ENCODE measurements at places on chromosomes 16 and 17. TPM values are rescaled to one million over a fixed set of nuclear protein-coding genes. Genes with fewer than 3 reads are reported as not detected.

Gene SHBG
- total RNA-seq, result not detected

Gene FLYWCH1
- total RNA-seq, result 24.3 TPM

DNA sequence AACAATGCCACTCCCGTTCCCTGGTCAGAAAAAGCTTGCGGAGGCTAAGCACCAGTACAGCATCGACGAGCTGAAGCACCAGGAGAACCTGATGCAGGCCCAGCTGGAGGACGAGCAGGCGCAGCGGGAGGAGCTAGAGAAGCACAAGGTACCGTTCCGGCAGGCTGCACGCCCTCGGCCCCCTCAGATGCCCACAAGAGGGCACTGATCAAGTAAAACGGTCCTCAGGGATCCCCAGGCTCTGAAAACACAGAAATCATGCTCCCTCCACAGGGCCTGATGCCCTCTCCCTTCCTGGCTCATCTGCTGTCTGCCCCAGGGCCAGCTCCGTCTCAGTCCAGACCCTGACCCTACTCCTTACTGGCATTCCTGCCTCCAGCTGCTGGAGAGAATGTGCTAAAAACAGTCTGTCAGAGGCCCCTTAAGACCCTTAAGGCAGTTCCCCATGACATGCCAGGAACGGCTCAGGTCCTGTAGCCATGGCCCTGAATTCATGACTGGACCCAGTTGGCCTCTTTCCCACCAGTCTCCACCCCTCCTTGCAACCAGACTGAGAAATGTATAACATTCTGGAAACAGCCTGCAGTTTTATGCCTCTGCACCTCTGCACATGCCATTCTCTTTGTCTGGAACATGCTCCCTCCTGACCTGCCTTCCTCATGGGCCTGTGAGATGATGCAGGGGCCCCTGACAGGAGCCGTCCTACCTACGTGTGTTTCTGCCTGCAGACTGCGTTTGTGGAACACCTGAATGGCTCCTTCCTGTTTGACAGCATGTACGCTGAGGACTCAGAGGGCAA lies 21.8 kb downstream of the DRC3 start:
- no peaks in the 10 kb centered on the region for H3K27me3 ChIP-seq
- H3K27ac ChIP-seq, result no peak overlapping the region
- H3K4me3 ChIP-seq, result no peak overlapping the region
- no peaks in the 10 kb centered on the region for H3K36me3 ChIP-seq
- no peaks in the 10 kb centered on the region for H3K4me1 ChIP-seq

DNA sequence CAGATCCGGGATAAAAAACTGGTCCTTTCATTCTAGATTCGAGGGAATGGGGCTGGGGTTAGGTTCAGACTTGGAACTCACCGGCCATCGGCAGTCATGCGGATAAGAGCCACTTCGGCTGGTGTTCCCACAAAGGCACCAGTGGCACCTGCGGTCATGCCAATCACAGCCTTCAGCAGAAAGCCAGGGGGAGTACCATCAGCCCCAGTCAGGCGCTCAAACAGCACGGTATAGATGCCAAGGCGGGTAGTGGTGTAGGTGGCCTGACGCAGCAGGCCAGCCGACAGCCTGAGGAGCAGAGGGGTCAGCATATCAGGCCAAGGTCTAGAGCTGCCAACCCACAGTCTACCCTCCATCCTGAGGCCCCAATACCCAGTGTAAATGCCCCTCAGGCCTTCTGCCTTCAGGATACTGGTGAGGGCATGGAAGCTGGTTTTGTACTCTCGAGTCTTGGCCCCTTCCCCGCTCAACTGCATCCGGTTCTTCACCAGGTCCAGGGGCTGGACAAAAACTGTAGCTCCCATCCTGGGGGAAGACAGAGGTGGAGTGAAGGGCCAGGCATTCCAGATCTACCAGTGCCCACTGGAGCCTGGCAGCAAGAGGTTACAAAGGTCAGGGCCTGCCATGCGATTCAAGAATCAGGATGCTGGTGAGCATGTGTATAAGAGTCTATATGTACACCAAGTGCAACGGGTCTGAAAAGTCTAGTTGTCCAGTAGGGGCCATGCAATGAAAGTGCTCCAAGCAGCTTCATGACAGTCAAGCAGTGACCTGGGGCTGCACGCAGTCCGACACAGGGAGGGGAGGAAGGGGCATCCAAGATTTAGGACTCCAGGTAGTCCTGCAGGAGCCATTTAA lies 929 bp downstream of the SLC25A11 start:
- peaks cover 47% of the 10 kb centered on the region for H3K4me1 ChIP-seq
- H3K36me3 ChIP-seq, result peaks cover 51% of the 10 kb centered on the region
- H3K27me3 ChIP-seq, result peaks cover 3% of the 10 kb centered on the region
- H3K4me3 ChIP-seq, result peak overlapping the region; percentile 97
- DNase-seq, result no peak

GRCh38 chr16:85396879-85397871 lies 215.9 kb upstream of the GSE1 start:
- no peaks in the 10 kb centered on the region for H3K4me1 ChIP-seq
- H3K27ac ChIP-seq, result no peak overlapping the region
- H3K36me3 ChIP-seq, result no peaks in the 10 kb centered on the region
- H3K27me3 ChIP-seq, result no peaks in the 10 kb centered on the region
- DNase-seq, result no peak
- no peak overlapping the region for H3K4me3 ChIP-seq

- peaks cover 52% of the 10 kb centered on the region for H3K36me3 ChIP-seq
- peak overlapping the region; percentile 84 for H3K27ac ChIP-seq
- DNase-seq, result peak; percentile 57
- peaks cover 7% of the 10 kb centered on the region for H3K27me3 ChIP-seq
- H3K4me1 ChIP-seq, result peaks cover 50% of the 10 kb centered on the region
Observed at GRCh38 chr16:75379911-75380847, 53.1 kb downstream of the CFDP1 start.

DNA sequence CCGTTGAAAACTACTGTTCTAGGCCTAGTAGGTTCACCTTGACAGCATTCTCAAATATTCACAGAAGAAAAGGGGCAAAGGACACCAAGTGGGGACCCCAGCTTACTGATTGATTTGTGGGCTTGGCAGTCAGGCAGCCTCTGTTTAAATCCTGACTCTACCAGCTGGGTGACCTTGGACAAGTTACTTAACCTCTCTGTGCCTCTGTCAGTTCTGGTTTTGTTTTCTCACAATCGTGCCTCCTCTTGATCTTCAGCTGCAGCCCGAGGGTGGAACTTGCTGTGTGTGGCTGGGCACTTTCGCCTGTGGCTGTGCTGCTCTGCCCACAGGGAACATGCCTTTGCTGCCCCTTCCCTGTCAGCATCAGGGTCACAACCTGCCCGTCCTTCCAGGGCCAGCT lies 17.8 kb downstream of the RAP1GAP2 start:
- H3K4me3 ChIP-seq, result no peak overlapping the region
- no peak overlapping the region for H3K27ac ChIP-seq
- peak; percentile 21 for DNase-seq
- H3K36me3 ChIP-seq, result no peaks in the 10 kb centered on the region

Data from activated naive CD8-positive, alpha-beta T cell treated with anti-CD3 and anti-CD28 coated beads for 36 hours (primary cell).